ENCODE measurements at places on chromosomes 13 and 19. TPM values are rescaled to one million over a fixed set of nuclear protein-coding genes. Genes with fewer than 3 reads are reported as not detected.

GRCh38 chr19:14054099-14054498 lies 7.8 kb downstream of the PALM3 start:
- DNase-seq = no peak

GRCh38 chr19:58586133-58586765 lies 13.1 kb upstream of the MZF1 start:
- DNase-seq = no peak

DNA sequence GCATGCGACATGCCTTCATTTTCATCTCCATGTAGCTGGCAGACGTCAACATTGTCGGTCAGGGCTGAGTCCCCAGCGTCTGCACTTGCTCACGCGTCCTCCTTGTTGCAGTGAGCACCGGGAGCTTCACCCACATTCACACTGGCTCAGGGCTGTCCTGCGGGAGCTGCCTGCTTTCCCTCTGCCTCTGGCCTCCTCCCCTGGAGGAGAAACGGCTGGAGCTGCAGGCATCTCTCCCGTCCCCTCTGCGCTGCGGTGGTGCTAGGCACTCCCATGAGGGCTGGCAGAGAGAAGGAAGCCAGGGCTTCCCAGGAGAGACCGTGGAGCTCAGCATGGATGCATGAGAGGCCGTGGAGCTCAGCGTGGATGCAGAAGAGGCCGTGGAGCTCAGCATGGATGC lies 18.4 kb upstream of the TMEM255B start:
- DNase-seq = no peak

DNA sequence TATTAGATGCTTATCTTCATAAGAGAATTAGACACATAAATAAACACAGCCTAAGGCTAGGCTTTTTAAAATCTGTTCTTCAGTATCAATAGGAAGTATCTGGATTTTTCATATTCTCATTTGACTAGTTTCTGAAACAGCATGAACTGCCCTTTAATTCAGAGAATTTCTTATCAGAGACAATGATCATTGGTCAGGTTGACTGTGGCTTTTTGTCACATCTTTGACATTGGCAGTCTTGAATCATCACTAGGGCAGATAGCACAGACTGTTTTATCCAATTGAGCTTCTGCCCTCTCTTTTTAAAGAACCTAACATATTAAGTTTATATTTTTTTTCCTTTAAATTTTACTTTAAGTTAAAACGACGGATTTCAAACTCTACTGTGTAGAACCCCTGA lies 59.6 kb downstream of the DPY19L3 start:
- no peak for DNase-seq

DNA sequence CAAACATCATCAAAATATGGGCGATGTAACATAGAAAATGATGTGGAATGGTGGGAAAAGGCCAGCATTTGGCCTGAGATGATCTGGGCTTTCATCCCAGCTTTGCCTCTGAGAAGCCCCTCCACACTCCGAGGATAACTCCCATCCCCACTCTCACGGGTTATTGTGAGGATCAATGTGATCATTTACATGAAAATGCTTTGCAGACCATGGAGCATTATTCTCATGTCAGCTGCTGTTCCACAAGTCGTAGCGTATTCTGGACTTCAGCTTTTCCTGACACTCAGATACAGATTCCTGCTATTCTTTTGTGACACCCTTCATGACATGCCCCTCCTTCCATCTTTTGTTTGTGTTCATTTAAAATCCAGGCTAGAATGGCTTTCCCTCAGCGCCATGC lies 86.5 kb downstream of the NUFIP1 start:
- DNase-seq = no peak

DNA sequence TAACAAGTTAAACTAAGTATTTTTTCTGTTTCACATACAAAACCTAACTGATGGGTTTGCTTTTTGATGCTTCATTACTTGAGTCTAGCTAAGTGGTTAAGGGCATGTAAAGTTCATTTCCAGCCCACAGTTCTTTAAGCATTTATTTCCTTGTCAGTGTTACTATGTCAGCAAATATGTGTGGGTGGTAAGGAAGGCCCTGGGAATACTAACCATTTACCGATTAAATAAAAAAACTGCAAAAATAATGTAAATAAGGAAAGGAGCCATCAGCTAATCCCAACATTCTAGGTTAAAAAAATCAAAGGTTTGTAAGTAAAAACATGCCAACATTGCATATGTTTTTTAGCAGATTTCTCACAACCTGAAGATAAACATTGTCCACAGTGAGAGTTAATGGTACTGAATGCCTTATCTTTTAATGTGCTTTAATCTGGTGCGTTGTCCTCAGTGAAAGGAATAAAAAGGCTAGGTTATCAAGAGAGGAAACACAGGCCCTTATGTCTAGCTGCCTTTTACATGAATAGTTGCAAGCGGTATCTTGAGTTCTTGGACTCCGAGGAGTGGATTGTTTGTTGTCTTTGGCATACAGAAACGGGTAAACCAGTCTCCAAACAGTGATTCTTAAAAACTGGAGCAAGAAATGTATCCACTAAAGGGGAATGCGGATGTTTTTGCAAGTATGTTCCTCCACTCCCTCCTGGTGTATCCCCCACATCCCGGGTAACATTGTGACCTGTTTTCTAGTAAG lies 949.6 kb upstream of the SLC10A2 start:
- DNase-seq = no peak

- no peak for DNase-seq
Observed at GRCh38 chr13:73741742-73742141, 392.5 kb downstream of the KLF12 start.

- no peak for DNase-seq
Observed at GRCh38 chr13:92901739-92902138, 324.9 kb upstream of the GPC6 start.

DNA sequence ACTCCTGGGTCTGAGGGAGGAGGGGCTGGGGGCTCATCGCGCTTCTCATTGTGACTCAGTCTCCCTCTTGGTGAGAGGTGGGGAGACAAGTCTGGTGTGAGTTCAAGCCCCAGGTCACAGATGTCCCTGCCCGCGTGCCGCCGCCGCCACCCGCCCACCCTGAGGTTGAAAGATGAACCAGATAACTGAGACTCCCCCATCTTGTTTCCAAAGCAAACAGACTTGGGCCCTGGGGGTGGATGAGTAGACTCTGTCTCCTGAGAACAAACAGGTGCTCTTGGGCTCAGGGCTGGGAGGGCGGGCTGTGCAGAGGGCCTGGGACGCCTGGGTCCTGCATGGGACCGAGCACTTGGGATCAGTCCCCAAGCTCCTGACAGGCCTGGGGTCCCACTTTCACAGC lies 567 bp downstream of the SBK2 start:
- DNase-seq = no peak

DNA sequence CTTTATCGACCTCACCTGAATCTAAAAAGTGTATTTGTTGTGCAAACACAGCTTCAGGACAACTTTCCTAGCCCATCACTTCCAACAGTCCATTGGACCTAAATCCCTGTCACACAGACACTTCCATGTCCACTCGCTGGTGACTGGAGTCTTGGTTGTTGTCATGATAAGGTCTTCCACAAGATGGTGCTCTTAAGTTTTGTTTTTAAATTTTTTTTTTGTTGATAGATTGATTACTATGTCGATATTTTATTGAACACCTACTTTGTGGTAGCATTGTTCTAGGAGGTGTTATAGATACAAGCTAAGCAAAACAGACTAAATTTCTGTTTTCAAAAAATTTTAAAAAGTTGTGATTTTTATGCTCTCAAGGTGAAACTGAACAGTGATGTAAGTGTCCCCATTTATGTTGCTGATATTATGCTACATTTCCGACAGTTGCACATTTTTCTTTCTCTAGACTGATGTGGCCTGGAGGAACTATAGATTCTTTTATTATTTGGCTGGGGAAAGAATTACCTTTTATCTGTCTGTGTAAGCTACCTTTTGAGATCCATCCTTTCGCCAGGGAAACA lies 8.1 kb upstream of the ERICH6B start:
- DNase-seq = no peak

DNA sequence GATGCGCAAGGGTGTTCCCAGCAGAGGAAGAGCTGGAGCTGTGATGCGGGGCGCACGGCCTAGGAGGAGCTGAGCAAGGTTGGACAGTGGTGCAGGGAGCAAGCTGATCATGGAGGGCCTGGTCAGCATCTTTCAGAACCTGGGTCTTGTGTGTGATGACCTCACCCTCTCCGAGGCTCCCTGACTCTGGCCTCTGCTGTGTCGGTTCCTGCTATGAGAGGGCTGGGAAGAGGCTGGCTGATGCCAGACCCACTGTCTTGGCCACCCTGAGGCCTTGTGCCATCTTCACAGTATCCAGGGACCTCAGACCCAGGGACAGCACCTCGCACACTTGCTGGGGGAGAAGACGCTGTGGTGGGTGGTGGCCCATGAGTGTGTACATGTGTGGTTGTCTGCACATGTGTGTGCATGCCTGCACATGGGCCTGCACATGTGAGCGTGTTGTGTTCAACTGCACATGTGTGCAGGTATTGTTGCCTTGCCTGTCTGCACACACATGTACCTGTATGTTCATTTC lies 16.5 kb upstream of the C13orf46 start:
- DNase-seq = no peak

DNA sequence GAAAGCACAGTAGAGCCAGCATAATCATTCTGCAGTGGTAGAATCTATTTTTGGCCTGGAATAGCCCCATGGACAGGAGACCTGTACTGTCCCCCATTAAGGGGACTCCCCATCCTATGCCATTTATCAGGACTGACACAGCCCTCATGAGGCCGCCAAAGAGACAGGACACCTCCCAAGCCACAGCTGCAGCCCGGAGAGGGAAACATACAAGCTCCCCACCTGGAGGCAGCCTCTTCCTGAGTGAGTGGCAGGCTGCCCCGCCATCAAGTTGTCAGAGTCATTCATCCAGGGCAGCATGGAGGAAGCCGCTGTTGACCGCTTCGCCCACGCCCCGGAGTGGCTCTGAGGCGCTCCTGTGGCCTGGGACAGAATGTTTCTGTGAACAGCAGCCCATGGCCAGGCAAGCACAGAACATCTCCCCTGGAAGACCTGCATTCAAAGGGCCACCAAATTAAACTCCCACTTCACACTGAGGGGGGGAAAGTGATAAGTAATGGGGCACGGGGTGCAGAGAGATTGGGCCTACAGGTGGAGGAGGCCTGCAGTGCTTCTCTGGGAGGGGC lies 111.3 kb downstream of the ZDHHC20 start:
- no peak for DNase-seq

- no peak for DNase-seq
Observed at GRCh38 chr19:2933490-2933910, 11.3 kb downstream of the ZNF77 start.

- no peak for DNase-seq
Observed at GRCh38 chr13:99865420-99865930, 106.1 kb downstream of the ZIC5 start.

- no peak for DNase-seq
Observed at GRCh38 chr13:105830821-105831220, 704.6 kb downstream of the EFNB2 start.

DNA sequence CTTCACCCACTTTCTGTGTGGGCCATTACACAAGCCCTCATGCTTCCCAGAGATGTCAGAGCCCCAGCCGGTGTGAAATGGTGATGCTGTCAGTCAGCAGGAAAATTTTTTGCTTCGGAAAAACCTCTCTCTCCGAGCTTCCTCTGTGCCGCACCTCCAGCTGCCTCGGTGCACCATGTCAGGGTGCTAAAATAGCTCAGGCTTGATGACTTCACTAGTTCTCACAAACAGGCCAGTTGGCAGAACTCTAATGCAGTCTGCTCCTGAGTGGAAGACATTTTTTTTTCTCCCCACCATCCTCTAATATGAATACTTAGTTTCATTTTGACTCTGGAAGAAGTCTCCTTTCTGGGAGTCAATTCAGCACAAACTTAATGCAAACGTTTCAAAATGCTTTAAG lies 71.3 kb downstream of the KLF12 start:
- peak; percentile 36 for DNase-seq

DNA sequence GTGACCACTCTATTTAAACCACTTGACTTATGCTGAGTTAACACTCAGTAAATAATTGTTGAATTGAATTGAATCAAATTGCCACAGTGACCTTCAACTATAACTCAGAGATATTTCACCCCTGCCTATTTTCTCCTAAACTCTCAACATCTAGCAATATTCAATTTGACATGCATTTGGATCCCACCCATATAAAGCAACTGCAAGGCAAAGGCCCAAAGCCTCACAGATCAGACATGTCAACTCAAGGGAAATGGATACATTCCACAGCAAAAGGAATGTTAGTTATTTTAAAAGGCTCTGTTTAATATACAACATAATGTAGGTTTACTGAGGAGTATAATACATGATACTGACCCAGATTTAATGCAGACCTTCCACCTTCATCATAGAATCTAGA lies 107.4 kb downstream of the KCTD12 start:
- DNase-seq = no peak

DNA sequence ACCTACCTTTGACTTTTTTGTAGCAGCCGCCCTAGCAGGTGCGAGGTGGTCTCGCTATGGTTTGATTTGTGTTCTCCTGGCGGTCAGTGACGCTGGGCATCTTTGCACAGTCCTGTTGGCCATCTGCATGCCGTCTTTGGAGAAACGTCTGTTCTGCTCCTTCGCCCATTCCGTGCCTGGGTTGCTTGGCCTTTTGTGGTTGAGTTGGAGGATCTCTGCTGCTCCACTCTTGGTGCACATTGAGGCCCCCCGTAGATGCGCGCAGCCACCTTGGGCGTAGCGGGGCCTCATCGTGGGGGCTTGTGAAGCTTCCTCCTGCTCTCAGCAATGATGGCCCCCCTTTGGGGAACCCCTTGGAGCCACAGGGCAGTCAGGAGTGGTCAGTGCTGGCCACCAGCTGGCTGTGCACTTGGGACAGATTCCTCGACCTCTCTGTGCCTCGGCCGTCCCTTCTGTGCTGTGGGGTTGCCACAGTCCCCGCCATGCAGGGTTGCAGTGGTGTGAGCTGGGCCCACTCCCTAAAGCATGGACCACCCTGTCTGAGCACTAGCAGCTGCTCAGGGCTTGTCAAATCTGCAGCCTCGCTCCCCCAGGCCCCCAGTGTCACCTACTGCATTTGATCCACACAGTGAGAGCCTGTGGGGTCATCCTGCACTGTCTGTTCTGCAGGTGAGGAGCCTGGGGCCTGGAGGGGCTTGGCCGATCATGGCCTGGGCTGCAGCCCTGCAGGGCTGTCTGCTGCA lies 170.8 kb downstream of the KDM4B start:
- DNase-seq = no peak

GRCh38 chr19:56113074-56113632 lies 7.9 kb downstream of the ZNF787 start:
- DNase-seq = no peak

DNA sequence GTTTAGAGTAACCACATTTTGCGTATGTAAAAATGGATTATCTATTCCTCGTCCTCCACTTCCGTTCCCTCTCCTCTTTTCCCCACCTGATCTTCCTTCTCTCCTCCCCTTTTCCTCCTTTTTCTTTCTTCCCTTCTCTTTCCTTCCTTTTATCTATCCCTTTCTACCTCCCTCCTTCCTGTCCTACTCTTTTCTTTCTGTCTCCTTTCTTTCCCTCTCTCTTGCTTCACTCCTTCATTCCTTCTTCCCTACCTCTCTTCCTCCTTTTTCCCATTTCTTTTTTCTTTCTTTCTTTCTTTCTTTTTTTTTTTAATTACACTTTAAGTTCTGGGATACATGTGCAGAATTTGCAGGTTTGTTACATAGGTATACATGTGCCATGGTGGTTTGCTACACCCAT lies 688.4 kb upstream of the GPC6 start:
- no peak for DNase-seq

Gene SEMA6B
- 32.0 TPM for total RNA-seq

Gene PSG3
- total RNA-seq = not detected

Gene TEX101
- not detected for total RNA-seq

Gene CDC37
- 43.7 TPM for total RNA-seq

Gene URAD
- total RNA-seq = not detected

Gene OR7D2
- total RNA-seq = not detected

Gene MIA
- not detected for total RNA-seq

Gene THSD8
- total RNA-seq = 0.62 TPM

Gene CELF5
- 51.6 TPM for total RNA-seq

All from occipital lobe (tissue), 3 donors.